ENCODE measurements at places on chromosomes 7 and 10.

DNA sequence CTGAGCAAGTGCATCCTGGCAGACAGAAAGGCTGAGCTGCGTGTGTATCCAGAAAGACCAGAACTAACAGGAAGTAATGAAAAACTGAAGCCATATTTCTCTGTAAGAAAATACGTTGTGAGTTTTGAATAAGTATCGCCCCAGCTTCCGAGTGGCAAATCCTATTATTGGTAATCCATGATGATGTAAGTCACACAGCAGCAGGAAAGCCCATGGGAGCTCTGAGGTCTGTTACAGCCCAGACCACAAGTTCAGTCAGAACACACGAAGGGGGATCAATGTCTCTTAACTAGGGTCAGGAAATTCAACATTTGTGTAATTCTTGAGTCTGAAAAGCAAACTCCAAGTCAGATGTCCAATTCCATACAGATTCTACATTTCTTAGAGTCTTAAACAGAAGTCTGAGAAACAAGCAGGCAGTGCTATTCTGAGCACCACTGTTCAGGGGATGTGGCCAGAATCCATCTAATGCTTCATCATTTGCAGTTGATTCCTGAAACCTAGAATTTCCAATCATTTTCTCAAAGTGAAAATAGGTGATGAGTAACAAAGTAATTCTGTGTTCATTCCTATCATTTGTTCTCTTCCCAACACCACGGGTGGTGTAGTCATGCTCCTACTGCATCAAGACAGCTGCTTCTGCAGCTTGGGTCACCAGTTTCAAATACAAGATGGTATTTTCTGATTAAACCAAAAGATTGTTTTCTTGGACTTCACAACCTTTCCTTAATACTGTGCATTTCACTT, at the start of gene LRIT2:
Gene LRIT2 (minus strand): TSS at position 118 of the 747 bp plus-strand sequence. CDS start 24 bp downstream, at position 94.
- H3K27me3 ChIP-seq = peaks cover 10% of the 10 kb centered on the region
- no peaks in the 10 kb centered on the region for H3K4me1 ChIP-seq
- no peak within 1 kb of the TSS for H3K27ac ChIP-seq
- H3K36me3 ChIP-seq = no peaks in the 10 kb centered on the region

DNA sequence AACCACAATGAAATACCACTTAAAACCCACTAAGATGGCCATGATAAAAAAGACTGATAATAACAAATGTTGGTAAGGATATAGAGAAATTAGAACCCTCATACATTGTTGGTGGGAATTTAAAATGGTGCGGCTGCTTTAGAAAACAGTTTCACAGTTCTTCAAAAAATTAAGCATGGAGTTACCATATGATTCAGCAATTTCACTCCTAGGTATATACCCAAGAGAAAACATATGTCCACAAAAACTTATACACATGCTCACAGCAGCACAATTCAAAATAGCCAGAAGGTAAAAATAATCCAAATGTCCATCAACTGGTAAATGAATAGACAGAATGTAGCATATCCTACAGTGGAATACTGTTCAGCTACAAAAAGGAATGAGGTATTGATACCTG, 30.0 kb downstream of the ATXN7L1 start:
- H3K27ac ChIP-seq = no peak overlapping the region
- H3K4me1 ChIP-seq = peaks cover 35% of the 10 kb centered on the region
- no peak for DNase-seq

- H3K27me3 ChIP-seq = no peaks in the 10 kb centered on the region
- peaks cover 24% of the 10 kb centered on the region for H3K4me1 ChIP-seq
- DNase-seq = no peak
- H3K4me3 ChIP-seq = peak overlapping the region; percentile 96
Measured at GRCh38 chr10:101818872-101819633, 809 bp upstream of the OGA start.

GRCh38 chr7:152904698-152905097, 145.1 kb downstream of the ACTR3B start:
- H3K4me1 ChIP-seq = no peaks in the 10 kb centered on the region
- no peaks in the 10 kb centered on the region for H3K36me3 ChIP-seq
- H3K4me3 ChIP-seq = no peak overlapping the region
- no peak overlapping the region for H3K27ac ChIP-seq
- H3K27me3 ChIP-seq = no peaks in the 10 kb centered on the region

DNA sequence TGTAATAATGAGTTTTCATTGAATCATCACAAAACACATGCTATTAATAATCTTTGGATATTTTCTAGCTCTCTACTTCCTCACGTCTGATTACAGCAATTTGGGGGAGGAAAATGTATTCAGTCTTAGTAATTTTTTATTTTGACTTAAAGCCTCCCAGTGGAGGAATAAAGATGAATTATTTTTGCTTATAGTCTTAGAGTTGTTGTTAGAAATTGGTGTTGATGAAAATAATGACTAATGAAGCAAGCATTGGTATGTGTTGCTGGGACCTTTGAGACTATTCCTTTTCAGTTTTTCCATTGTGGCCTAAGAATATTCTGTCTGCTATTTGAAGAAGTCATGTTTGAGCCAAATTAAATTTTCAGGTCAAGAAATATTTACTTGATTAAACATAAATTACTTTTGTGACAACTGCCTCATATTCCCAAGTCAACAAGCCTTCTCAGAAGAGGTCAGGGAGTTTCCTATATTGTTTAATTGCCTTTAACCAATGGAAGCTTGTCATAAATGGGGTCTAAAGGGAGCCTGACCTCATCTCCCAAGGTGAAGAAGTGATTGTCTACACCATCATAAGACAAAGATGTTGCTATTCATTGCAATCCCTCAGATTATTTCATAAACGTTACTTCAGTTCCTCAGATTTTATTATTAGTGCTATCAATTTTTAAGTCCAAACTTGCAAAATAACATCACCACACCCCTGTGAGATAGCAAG, 90.0 kb downstream of the ST7 start:
- no peak overlapping the region for H3K27ac ChIP-seq
- DNase-seq = no peak
- H3K4me3 ChIP-seq = no peak overlapping the region
- H3K36me3 ChIP-seq = no peaks in the 10 kb centered on the region
- H3K27me3 ChIP-seq = no peaks in the 10 kb centered on the region

DNA sequence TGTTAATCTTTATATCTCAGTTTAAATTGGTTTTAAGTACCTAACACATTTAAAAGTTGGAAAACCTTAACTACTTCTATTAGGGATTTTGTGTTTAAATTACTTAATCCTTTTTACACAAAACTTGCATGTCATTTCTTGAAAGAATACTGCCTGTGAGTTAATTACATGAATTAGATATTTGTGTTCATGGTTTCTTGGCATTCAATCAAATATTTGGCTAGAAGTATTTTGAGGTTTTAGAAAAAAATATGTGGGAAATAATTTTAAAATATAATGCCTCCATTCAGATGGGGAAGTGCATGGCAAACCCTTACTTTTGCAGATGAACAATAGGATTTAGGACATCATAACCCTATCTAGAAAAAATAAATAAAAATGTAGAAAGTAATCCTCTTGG, 186.5 kb upstream of the SEMA3E start:
- H3K4me1 ChIP-seq = no peaks in the 10 kb centered on the region
- no peak for DNase-seq
- no peaks in the 10 kb centered on the region for H3K36me3 ChIP-seq
- no peak overlapping the region for H3K27ac ChIP-seq
- H3K4me3 ChIP-seq = no peak overlapping the region

GRCh38 chr7:143485094-143485493, 7.4 kb downstream of the TAS2R41 start:
- H3K36me3 ChIP-seq = no peaks in the 10 kb centered on the region
- H3K4me3 ChIP-seq = no peak overlapping the region
- H3K27ac ChIP-seq = no peak overlapping the region
- no peaks in the 10 kb centered on the region for H3K4me1 ChIP-seq
- no peak for DNase-seq

- H3K4me1 ChIP-seq = peaks cover 4% of the 10 kb centered on the region
- peaks cover 4% of the 10 kb centered on the region for H3K27me3 ChIP-seq
- DNase-seq = no peak
- no peak overlapping the region for H3K4me3 ChIP-seq
Measured at GRCh38 chr10:28496481-28496961, 36.4 kb upstream of the WAC start.

DNA sequence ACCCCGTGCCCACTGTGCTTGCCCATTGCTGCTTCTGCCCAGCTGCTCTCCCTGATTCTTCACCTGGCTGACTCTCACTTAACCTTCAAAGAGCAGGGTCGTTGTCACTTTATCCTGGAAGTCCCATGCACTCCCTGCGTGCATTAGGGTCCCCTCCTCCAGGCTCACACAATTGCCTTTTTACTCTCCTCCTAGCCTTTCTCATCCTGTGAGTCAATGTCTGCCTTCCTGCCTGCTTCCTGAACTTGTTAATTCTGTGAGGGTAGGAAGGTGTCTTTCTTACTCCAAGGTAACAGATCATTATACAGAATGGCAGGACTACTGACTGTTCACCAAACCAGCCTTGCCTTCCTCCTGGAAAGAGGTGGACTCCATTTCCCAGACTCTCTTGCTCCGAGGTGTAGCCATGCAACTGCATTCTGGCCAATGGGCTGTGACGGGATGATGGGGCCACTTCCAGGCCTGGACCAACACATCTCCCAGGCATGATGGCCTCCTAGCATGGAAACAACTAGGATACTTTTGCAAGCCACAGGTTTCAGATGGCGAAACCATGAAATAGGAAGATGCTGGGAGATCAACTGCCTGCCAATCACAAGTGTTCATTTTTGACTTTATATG, 54.7 kb downstream of the ARHGAP22 start:
- H3K4me3 ChIP-seq = no peak overlapping the region
- H3K27ac ChIP-seq = no peak overlapping the region
- no peaks in the 10 kb centered on the region for H3K36me3 ChIP-seq
- no peaks in the 10 kb centered on the region for H3K27me3 ChIP-seq

GRCh38 chr10:51800121-51800520, 100.7 kb upstream of the CSTF2T start:
- no peaks in the 10 kb centered on the region for H3K27me3 ChIP-seq
- no peak overlapping the region for H3K4me3 ChIP-seq
- no peak for DNase-seq
- H3K4me1 ChIP-seq = no peaks in the 10 kb centered on the region
- H3K27ac ChIP-seq = no peak overlapping the region

Measured in activated CD8-positive, alpha-beta T cell treated with anti-CD3 and anti-CD28 coated beads, Interleukin-2, amount 10 ng/mL, durations not matched to agents 7 days and 5 days (primary cell).